Retina (tissue), 1 donor: ENCODE measurements at places on chromosomes 11 and 22.

DNA sequence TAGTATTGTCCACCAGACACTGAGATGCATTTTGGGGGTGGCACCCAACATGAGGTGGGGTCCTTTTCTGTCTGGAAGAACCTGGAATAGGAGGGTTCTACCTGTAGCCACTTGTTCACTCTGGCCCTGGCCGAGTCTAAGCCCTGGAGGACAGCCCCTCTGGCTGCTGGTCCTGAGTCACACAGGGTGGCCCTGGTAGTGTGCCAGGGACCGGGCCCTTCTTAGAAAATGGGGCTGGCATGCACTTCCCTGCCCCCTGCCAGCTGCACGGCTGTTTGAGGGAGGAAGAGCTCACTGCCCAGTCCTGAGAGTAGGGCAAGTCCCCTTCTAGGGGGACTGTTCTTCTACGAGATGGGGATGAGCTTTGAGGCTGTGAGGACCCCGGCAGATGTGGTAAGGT lies 2.2 kb downstream of the PLCB3 start:
- DNase-seq = no peak

DNA sequence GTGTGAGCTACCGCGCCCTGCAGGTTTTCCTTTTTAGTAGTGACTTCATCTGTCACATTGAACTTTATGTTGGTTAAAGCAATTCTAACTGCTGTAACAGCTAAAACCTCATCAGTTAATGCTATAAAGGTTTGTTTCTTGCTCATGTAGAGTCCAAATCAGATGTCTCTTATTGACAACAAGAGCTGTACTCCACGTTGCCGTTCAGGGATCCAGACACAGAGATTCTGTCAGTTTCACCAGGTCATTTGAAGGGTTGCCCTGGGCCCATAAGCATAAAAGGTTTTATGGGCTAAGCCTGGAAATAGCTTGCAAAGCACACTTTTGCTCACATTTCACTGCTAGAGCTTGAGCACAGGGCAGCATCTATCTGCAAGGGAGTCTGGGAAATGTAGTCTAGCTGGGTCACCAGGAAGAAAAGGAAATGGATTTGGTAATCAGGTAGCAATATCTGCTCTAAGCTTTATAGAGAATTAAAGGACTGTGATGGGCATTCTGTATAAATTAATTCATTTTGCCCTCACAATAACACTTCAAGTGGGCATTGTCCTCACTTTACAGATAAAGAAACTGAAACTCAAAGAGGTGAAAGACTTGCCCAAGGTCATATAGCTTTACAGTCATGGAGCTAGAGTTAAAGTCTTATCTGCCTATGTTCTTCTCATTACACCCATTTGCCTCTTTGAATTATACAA lies 25.2 kb upstream of the PTPRJ start:
- no peak for DNase-seq

DNA sequence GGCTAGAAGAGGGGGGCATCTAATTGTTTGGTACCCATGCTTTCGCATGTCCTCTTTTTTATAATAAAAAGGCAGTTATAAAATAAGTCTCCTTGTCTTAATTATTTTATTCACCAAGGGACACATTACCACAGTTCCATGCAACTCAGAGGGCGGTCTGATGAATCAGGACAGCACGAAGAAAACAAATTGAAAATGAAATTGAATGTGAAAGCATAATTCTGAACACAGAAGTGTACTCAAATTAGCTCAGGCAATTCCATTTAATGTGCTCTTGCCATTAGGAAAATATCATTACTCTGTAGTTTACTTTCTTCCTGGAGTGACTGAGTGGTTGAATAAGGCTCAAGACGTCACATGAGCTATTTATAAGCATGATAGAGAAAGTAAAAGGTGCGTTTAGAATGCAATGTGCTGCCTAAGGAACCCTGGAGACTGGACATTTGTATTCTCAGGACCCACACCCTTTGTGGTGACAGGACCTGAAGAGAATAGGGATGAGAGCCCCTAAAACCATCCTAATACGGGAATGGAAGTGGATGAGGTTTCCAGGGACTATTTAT lies 59.6 kb downstream of the MTNR1B start:
- DNase-seq = no peak

DNA sequence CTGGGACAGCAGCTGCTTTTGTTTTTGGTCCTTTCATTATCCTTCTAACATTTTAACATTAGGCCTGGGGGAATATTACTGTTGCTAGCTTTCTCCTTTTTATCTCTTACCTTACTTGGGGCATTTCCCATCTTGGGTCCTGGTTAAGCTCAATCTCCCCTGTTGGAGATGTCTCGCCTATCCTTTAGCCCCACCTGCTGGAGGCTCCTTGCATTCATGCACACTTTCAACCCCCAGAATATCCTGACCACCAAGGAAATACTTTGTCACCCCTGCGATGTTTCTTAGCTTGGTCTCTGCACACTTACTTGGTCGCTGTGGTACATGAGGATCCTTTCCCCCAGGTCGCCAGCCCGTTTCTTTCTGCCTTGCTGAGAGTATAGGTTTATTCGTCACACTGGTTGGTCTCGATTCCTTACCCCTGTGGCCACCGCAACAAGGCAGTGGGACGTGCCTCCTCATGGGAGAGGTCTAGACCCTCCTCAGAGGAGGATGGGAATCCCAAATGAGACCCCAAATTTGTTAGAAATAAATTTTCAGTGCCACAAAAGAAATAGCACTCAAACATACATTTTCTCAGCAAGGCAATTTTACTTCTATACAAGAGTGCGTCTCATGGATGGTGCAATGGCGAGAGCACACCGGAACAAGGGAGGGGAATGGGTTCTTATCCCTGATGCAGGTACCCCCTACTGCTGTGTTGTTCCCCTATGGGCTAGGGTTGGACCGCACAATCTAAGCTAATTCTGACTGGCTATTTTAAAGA lies 5.4 kb upstream of the TXN2 start:
- no peak for DNase-seq

DNA sequence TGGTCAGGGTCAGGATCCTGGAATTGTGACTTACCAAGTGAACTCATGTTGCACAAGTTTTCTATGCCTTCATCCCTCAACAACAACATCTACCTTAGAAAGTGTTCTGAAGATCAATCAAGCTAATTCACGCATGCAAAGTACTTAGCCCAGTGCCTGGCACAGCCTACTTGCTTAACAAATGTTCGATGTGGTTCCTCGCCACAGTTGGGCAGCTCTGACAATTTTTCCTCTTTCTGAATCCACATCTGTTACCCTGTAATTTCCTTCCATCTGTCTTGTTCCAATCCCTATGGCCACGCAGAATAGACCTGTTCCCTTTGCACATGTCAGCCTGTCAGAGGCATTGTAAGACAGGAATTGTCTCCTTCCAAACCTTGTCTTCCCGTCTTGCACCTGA lies 1415.2 kb downstream of the TBC1D22A start:
- no peak for DNase-seq

DNA sequence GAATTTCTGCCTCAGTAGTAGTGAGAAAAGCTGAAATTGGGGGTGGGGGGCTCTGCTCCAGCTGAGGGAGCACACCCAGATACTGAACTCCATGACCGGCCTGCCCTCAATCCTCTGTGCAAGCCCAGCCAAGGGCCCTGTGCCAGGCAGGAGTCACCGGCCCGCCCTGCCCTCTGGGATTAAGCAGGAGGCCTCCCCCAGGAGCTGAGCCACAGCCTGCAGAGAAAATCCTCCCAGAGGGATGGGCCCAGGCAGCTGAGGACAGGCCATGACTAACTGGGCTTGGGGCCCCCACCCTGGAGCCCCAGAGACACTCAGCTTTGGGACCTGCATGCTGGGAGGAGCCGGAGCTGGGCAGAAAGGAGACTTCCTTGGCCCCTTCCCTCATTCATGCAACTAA lies 48.8 kb downstream of the MN1 start:
- DNase-seq = no peak
